Kasumi-1 (cell line): ENCODE measurements at places on chromosomes 12 and 14.

GRCh38 chr12:89875225-89875624 lies 166.6 kb upstream of the ATP2B1 start:
- no peak for DNase-seq

GRCh38 chr12:113862590-113863454 lies 103.3 kb downstream of the RBM19 start:
- DNase-seq, result peak; percentile 78

DNA sequence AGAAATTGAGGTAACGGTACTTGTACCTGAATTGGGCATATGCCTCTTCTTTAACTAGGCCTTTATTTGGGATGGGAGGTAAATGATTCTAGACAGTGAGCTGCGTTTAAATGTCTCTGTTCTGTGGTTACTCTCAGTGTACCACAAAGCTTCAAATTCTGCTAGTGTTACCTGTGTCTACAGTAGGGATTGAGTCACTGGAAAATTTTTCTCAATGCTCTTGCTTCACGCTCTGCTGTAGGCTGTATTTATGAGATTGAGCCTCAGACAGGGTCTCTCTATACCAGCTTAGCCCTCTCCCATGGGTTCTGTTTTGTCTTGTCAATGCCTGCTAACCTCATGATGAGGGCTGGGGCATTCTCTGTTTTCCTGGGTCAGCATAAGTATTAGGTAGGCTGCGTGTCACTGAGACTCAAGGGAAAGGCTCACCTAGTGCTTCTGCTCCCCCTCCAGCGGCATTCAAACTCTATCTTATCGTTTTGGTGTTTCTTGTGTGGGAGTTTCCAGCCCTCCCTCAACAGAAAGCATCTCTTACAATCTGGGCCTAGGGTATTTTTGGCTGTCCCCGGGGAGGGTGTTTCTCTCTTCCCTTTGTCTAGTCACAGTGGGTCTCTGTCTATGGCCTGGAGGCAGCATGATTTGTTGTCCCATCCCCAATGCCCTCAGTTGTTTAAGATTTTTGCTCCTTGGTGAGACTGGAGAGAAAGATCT lies 285.8 kb downstream of the ADGRD1 start:
- DNase-seq, result no peak

- DNase-seq, result peak; percentile 65
These were observed 156.8 kb upstream of the TMEM260 start for GRCh38 chr14:56422703-56423213.

DNA sequence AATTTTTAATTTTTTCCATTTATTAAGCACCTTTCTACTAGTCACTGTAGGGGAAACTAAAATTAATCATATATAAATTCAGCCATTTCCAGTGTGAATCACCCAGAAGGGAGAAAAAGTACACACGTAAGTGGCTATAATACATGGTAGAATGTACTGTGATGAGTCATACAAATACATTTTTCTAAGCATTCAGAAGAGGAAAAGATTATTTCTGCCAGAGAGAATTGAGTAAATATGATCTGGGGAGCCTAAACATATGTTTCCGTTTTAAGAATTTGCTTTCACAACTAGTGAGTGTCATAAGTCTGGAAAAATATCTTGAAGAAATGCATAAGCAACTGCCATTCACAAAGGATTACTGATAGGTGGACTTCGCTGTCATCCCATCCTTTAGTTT lies 102.8 kb downstream of the TGFB3 start:
- peak; percentile 51 for DNase-seq

GRCh38 chr12:62649412-62650138 lies 182.9 kb downstream of the MON2 start:
- no peak for DNase-seq
